ENCODE measurements at places on chromosomes 4 and X. TPM values are rescaled to one million over a fixed set of nuclear protein-coding genes. Genes with fewer than 3 reads are reported as not detected.

ENPP6 gene
- not detected for polyA plus RNA-seq

GRCh38 chrX:45766981-45767501 lies 566.4 kb upstream of the DIPK2B start:
- H3K36me3 ChIP-seq, result no peaks in the 10 kb centered on the region
- H3K27ac ChIP-seq, result peak overlapping the region; percentile 79
- no peak for DNase-seq

DNA sequence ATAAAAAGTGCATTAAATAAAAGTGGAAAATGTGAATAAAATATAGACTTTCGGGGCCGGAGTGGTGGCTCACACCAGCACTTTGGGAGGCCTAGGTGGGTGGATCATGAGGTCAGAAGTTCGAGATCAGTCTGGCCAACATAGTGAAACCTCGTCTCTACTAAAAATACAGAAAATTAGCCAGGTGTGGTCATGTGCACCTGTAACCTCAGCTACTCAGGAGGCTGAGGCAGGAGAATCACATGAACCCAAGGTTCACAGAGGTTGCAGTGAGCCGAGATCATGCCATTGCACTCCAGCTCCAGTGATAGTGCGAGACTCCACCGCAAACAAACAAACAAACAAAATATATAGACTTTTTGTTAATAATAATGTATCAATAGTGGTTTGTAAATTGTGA lies 293.6 kb upstream of the TRAM1L1 start:
- no peaks in the 10 kb centered on the region for H3K36me3 ChIP-seq
- H3K4me1 ChIP-seq, result no peaks in the 10 kb centered on the region
- DNase-seq, result no peak
- no peak overlapping the region for H3K4me3 ChIP-seq

DNA sequence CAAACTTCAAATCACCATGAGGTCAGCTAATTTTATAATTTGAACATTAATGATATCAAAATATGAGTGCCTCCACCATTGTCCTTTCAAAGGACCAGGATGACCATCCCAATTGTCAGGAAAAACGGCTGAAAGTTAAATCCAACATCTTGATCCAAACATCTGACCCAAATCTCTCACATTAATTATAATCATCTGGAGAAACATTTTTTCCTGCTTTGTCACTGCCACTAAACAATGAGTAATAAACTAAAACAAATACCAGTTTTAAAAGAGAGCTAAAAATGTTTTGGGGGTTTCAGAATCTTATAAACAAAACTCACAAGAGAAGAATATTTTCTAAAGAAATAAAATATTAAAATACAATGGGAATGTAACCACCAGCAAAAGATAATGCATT lies 45.7 kb upstream of the NDST4 start:
- no peak for DNase-seq
- no peaks in the 10 kb centered on the region for H3K36me3 ChIP-seq

DNA sequence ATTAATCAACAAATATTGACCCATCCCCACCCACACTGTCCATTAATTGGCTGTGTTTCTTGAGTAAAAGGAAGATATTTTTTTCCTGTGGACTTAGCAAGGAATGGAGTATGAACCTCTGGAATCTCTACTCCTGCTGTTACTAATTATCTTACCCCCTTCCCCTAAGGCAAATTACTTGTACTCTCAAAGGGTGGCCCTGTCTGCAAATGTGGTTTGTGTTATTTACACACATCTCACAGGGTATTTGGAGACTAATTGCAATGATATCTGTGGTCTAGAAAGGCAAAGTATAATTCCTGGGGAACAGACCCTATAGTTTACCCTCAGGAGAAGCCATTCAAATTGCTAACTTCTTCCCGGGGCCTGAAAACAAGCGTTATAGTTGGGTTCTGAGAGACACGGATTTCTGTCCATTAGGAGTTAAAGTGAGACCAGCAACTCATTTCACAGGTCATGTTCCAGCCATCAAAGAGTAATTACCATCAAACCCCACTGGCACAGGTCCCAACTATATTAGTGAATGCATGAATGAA lies 133.0 kb upstream of the RASGEF1B start:
- H3K27ac ChIP-seq, result no peak overlapping the region
- DNase-seq, result no peak
- H3K4me1 ChIP-seq, result no peaks in the 10 kb centered on the region
- H3K36me3 ChIP-seq, result no peaks in the 10 kb centered on the region
- no peaks in the 10 kb centered on the region for H3K27me3 ChIP-seq

DNA sequence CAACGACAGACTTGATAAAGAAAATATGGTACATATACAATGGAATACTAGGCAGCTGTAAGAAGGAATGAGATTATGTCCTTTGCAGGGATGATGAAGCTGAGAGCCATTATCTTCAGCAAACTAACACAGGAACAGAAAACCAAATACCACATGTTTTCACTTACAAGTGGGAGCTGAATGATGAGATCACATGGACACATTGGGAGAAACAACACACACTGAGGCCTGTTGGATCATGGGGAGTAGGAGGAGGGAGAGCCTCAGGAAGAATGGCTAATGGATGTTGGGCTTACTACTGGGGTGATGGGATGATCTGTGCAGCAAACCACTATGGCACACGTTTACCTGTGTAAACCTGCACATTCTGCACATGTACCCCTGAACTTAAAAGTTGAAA lies 209.7 kb downstream of the SPRY1 start:
- no peaks in the 10 kb centered on the region for H3K4me1 ChIP-seq
- H3K36me3 ChIP-seq, result no peaks in the 10 kb centered on the region
- DNase-seq, result no peak
- no peaks in the 10 kb centered on the region for H3K27me3 ChIP-seq
- H3K27ac ChIP-seq, result no peak overlapping the region

DNA sequence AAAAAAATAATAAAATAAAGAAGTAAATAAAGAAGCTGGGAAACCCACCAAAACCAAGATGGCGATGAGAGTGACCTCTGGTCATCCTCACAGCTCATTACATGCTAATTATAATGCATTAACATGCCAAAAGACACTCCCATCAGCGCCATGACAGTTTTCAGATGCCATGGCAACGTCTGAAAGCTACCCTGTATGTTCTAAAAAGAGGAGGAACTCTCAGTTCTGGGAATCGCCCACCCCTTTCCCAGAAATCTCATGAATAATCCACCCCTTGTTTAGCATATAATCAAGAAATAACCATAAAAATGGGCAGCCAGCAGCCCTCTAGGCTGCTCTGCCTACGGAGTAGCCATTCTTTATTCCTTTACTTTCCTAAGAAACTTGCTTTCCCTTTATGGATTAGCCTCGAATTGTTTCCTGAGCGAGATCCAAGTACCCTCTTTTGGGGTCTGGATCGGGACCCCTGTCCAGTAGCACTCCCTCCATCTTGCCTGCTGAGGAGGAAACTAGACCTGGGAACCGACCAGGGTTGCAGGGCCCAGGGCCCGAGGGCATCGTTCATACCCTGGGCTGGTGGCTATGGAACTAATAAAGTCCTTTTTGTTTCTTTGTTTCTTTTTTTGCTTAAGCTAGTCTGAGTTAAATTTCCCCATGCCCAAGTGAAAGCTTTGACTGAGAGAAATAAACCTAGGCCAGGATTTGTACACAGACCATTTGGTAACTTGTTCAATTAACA lies 30.9 kb downstream of the HTT-AS start:
- peaks cover 55% of the 10 kb centered on the region for H3K4me1 ChIP-seq
- no peaks in the 10 kb centered on the region for H3K36me3 ChIP-seq
- no peak for DNase-seq

DNA sequence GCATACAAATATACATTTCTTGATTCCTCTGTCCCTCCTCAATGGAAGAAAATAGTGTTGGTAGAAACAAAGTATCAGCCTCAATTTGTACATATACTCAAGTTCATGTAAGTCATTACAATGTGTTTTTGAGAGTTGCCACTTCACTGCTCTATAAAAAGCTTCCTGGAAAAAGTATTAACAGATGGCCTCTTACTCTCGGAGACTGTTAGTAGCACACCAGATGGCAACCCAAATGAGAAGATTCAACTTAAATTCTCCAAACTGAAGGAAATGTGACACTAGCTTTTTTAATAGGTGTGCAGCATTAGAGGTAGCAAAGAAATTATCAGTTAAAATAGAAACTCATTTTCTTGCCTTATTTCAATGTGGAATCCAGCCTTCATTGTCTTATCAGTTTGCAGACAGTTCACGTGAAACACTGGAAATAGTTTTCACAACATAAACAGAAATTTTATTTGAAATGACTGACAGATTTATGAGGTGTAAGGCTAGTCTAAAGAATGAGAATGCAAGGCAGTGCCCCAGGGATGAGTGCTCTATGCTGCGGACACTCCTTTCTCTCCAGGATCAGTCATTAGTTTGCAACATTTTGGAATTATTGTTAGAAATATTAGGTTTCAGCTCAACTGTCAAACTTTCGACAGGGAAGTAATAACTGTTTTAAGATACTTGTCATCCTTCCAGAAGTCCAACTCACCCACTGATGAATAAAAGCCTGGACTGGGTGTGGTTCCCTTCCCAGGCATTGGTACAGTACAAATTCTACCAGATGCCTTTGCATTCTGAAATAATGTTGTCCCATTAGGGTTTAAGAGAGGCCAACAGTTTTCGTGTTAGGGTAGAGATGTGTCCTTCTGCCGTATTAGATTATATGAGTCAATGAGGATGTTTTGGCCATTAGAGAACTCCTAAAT lies 50.9 kb downstream of the IDS start:
- H3K27ac ChIP-seq, result no peak overlapping the region
- H3K36me3 ChIP-seq, result no peaks in the 10 kb centered on the region
- H3K4me1 ChIP-seq, result no peaks in the 10 kb centered on the region
- DNase-seq, result no peak

GRCh38 chrX:101071582-101071981 lies 7.1 kb upstream of the TMEM35A start:
- H3K4me1 ChIP-seq, result no peaks in the 10 kb centered on the region
- no peak overlapping the region for H3K27ac ChIP-seq
- no peaks in the 10 kb centered on the region for H3K36me3 ChIP-seq
- DNase-seq, result no peak

NDP gene
- not detected for polyA plus RNA-seq

MND1 gene
- 1.1 TPM for polyA plus RNA-seq

GRCh38 chr4:148893095-148893494 lies 450.9 kb upstream of the NR3C2 start:
- no peak for DNase-seq
- H3K4me1 ChIP-seq, result no peaks in the 10 kb centered on the region
- no peaks in the 10 kb centered on the region for H3K27me3 ChIP-seq
- H3K27ac ChIP-seq, result no peak overlapping the region

DNA sequence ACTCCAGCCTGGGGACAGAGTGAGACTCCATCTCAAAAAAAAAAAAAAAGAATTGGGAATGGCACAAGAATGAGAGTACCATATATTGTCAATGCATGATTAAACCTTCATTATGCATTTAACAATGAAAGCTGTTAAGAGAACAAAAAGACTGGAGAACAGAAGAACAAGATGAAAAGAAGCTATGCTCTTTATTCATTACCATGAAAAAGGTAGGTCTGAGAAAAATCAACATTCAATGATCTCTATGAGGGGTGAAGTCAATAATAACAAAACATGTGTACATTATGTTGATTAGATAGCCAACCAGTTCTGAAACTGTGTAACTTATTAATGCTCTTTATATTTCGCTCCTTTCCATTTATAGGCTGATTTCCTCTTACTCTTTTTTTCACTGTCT lies 100.9 kb downstream of the BRWD3 start:
- no peak overlapping the region for H3K4me3 ChIP-seq
- no peaks in the 10 kb centered on the region for H3K27me3 ChIP-seq
- no peak for DNase-seq
- H3K4me1 ChIP-seq, result no peaks in the 10 kb centered on the region
- peaks cover 11% of the 10 kb centered on the region for H3K36me3 ChIP-seq
- H3K27ac ChIP-seq, result no peak overlapping the region

DNA sequence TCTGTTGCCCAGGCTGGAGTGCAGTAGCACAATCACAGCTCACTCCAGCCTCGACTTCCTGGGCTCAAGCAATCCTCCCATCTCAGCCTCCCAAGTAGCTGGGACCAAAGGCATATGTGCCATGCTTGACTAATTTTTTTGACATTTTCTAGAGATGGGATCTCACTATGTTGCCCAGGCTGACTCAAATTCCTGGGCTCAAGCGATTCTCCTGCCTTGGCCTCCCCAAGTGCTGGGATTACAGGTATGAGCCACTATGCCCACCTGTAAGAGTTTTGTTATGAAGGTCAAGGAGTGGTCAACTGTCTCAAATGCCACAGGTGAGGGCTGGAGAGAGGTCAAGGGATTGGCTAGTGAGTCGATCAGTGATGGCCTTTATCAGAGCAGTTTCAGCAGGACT lies 32.5 kb downstream of the TMEM150C start:
- H3K27me3 ChIP-seq, result peaks cover 4% of the 10 kb centered on the region
- no peaks in the 10 kb centered on the region for H3K36me3 ChIP-seq
- no peak overlapping the region for H3K27ac ChIP-seq

GRCh38 chr4:186021461-186022167 lies 47.3 kb upstream of the TLR3 start:
- H3K4me3 ChIP-seq, result no peak overlapping the region
- H3K27me3 ChIP-seq, result peaks cover 1% of the 10 kb centered on the region
- DNase-seq, result no peak
- H3K36me3 ChIP-seq, result no peaks in the 10 kb centered on the region
- no peaks in the 10 kb centered on the region for H3K4me1 ChIP-seq

GRCh38 chr4:165874791-165875371 lies 1.8 kb downstream of the TLL1 start:
- H3K27me3 ChIP-seq, result peaks cover 15% of the 10 kb centered on the region
- H3K27ac ChIP-seq, result no peak overlapping the region
- H3K4me1 ChIP-seq, result peaks cover 2% of the 10 kb centered on the region
- H3K36me3 ChIP-seq, result no peaks in the 10 kb centered on the region

MXRA5 gene
- not detected for polyA plus RNA-seq

GRCh38 chrX:3136161-3136961 lies 95.1 kb downstream of the ARSF start:
- H3K27me3 ChIP-seq, result no peaks in the 10 kb centered on the region
- DNase-seq, result no peak
- no peaks in the 10 kb centered on the region for H3K36me3 ChIP-seq
- no peak overlapping the region for H3K4me3 ChIP-seq
- no peaks in the 10 kb centered on the region for H3K4me1 ChIP-seq
- H3K27ac ChIP-seq, result no peak overlapping the region

DNA sequence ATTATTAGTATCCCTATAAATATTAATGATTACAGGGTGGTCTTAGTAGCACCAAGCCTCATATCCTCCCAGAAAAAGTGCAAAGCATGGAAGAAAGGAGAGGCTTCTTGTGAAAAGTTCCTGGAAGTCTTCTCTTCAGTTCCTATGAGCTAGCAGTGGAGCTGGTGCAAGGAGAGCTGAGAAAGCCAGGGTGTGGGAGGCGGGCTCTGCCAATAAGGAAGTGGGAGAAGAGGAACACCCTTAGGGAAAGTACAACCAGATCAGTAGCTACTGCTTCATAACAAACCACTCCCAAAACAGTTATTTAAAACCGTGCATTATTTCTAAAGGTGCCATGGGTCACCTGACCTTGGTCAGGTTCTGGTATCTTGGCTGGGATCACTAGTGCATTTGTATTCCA lies 72.4 kb downstream of the MAP9 start:
- no peaks in the 10 kb centered on the region for H3K4me1 ChIP-seq
- H3K36me3 ChIP-seq, result no peaks in the 10 kb centered on the region
- no peaks in the 10 kb centered on the region for H3K27me3 ChIP-seq
- no peak overlapping the region for H3K27ac ChIP-seq

CSAG2 gene
- not detected for polyA plus RNA-seq

NUP54 gene
- 35.4 TPM for polyA plus RNA-seq

- H3K27me3 ChIP-seq, result no peaks in the 10 kb centered on the region
- no peaks in the 10 kb centered on the region for H3K36me3 ChIP-seq
- no peaks in the 10 kb centered on the region for H3K4me1 ChIP-seq
- no peak overlapping the region for H3K27ac ChIP-seq
- DNase-seq, result no peak
These were observed 32.2 kb downstream of the PFKFB1 start for GRCh38 chrX:54961750-54962149.

MAGEA12 gene
- not detected for polyA plus RNA-seq

GRCh38 chr4:47668810-47669408 lies 169.0 kb downstream of the CORIN start:
- H3K4me3 ChIP-seq, result no peak overlapping the region
- no peaks in the 10 kb centered on the region for H3K36me3 ChIP-seq
